ENCODE measurements at places on chromosomes 5 and 9.

DNA sequence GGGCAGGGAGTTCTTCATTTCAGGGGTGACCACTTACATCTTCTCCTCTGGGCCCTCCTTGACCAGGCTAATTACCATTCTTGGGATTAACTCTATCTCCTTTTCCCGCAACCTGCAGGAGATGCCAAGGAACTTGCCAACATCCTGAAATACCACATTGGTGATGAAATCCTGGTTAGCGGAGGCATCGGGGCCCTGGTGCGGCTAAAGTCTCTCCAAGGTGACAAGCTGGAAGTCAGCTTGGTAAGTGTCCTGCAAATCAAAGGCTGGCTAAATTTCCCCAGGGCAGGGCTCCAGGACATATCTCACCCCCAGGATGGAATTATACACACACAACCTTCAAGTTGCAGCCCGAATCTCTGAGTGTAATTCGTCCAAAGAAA lies 30.2 kb downstream of the TGFBI start:
- no peak for DNase-seq

DNA sequence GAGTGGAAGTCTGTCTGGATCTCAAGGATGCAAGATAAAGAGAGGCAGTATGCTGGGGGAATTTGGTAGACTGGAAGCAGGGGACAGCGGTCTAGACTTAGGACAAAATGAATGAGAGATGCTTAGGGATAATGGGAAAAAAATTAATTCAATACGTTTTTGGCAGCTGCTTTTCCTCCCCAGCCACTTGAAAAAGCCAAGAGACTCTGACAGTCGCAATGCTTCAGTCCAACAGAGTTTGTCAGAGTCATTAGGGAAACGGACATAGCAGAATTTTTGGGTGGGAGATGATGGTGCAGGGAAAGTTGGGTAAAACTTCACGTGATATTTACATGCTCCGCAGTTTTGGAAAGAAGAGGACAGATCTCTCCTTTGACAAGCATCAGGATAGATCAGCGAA lies 129.7 kb downstream of the GOLPH3 start:
- no peak for DNase-seq

DNA sequence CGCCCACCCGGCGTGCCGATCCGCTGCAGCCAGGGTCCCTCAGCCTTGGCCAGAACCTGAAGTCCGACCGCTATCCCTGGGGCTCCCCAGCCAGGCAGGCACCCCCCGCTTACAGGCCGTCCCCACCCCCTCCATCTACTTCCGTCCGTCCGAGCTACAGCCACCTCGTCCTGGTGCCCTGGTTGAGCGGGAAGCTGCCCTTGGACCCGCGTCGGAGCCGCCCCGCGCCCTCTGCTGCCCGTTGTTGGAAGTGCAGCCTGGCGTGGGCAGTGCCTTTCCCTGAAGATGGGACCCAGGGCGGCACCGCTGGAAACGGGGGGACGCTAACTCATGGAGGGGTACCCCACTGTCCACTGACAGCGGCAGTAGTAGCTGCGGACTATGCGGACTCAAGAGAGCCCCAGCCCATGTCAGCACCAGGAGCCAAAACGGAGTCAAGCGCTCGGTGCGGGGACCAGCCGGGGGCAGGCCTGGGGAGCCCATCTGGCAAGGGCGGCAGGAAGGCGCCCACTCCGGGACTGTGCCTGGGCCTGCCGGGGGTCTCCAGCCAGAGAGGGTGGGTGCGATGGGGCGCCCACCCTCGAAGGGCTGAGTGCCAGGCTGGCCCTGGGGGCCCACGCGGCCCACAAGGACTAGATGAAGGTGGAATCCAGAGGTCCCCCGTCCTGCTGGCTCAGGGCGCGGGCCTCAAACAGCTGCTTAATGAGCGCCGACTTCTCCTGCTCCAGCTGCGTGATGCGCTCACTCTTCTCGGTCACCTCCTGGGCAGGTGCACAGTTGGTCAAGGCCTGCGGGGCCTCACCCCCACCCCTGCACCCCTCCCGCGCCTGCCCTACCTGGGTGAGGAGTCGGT lies 6.1 kb downstream of the SAPCD2 start:
- no peak for DNase-seq

DNA sequence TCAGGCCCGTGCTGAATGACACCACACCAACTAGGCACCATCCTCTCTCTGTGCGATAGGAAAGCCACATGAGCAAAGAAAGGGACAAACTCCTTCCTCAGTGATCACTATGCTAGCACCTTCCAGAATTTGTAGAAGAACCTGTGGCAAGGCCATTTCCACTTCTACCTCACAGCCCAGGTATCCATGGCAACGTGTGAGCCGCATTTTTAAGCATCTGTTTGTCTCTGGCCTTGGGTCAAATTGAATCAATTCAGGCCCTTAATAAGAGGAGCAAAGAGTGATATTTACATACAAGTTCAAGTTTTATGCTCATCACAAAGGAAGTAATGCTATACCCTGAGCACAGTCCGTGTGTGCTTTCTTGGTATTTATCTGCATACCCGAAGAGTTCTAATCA lies 179.3 kb downstream of the SLC12A2 start:
- DNase-seq = no peak

DNA sequence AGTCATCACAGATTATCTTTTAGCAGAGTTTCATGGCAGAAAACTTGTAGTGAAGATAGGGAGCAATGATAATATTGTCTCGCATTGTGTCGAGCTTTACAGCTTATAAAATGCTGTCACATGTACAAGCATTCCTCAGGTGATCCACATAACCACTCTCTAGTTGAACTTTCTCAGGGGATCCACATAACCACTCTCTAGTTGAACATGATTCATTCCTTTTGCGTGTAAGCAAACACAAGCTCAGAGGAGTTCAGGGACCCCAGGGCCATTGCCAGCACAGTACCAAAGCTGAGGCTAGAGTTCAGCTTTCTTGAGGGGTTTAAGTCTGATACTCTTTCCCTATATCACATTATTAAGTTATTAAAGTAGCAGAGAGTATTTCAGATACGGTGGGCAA lies 86.7 kb downstream of the CDH6 start:
- no peak for DNase-seq

- DNase-seq = peak; percentile 23
Measured at GRCh38 chr5:135398160-135398854, 724 bp downstream of the MACROH2A1 start.

DNA sequence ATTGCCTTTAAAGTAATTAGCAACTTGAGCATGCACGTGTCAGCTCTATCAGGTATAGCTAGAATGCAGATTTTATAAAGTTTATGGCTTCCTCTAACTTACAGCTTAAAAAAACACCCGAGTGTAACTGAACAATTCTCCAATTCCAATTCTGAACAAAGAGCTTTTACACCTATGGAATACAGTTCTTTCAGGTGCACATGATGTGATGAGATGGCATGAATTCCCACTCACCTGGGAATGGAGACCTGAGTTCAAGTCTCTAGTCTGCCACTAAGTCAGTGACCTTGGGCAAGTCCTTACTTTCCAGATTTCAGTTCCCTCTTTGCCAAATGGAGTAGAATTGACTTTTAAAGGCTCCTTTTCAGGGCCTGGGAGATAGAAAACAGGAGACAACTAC lies 1.8 kb downstream of the ZFAND5 start:
- DNase-seq = no peak

GRCh38 chr5:6454628-6455053 lies 6.0 kb downstream of the UBE2QL1 start:
- no peak for DNase-seq

DNA sequence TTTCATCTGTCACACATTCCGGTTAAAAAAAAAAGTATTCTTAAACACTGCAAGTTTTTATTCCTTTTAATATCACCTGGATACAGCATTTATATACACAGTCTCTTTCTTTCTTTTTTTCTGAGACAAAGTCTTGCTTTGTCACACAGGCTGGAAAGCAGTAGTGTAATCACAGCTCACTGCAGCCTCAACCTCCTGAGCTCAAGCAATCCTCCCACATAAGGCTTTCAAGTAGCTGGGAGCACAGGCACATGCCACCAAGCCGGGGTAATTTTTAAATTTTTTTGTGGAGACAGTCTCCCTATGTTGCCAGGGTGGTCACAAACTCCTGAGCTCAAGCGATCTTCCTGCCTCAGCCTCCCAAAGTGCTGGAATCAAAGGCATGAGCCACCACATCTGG lies 13.9 kb downstream of the KIF20A start:
- no peak for DNase-seq

DNA sequence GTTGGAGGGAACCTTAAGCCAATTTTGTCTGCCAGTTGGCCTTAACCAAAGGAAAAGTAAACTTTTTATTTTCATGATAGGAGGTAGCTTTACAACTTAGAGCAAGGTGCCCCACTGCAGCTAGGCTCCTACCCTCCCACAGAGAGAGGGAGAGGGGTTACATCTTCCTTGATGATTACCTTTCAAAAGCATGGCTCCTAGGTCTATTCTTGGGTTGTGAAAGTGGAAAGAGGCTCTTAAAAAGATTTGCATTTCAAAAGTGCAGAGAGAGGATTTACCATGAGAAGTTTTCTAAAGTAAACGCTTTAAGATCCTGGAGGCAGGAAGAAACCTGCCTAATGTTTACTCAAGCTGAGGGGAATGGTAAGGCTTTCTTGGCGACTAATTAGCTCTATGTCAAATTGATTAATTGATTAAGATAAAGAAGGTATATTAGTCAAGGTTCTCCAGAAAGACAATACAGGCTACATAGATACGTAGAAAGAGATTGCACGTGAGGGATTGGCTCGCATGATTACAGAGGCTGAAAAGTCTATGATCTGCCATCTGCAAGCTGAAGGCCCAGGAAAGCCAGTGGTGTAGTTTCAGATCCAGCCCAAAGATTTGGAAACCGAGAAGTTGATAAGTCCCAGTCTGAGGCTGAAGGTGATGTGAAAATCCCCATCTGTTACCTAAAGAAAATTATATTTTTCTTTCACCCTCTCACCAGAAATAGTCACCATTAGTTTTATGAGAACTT lies 333.8 kb upstream of the CTNND2 start:
- no peak for DNase-seq

GRCh38 chr5:440401-441201 lies 2.4 kb upstream of the EXOC3 start:
- DNase-seq = no peak

GRCh38 chr9:89888677-89889076 lies 283.9 kb downstream of the GADD45G start:
- no peak for DNase-seq

- no peak for DNase-seq
Measured at GRCh38 chr9:33662871-33663270, 132.5 kb upstream of the PRSS3 start.

DNA sequence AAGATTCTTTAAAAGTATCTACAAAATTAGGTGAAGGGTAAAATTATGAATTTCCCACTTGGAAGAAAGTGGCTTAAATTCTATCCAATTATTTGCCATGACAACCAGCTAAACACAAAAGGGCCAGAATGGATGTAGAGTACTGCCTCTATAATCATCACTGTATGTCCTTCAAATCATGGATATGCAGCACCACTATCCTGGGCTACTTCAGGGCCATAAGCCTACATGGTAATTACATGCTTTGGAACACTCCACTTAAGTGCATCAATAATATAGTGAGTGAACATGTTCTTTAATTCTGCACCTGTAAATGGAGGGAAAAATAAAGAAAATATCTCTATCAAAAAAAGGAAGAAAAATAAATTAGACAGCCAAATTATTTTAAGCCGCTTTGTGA lies 575.2 kb downstream of the ISL1 start:
- no peak for DNase-seq

GRCh38 chr5:178778919-178779318 lies 48.5 kb upstream of the ZNF354A start:
- no peak for DNase-seq

DNA sequence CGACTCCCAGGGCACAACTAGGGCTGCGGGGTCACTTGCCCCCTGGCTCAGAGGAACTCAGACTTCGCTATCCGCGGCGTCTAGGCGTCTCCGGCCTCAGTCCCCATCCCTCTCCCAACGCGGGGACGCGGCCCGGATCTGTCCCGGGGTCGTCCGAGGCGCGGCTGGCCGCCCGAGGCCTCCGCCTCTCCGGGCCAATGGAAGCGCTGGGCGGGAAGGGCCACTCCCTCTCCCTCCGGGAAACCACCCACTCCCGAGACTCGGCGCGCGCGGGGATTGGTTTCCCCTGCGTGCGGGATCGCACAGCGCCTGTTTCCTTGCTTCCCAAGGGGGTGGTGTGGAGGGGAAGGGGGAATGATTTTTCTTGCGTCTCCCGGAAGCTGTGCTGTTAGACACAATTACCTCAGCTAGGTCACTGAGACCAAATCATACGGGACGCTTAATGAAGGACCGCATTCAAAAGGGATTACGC lies 38.3 kb downstream of the NR2F1 start:
- no peak for DNase-seq

DNA sequence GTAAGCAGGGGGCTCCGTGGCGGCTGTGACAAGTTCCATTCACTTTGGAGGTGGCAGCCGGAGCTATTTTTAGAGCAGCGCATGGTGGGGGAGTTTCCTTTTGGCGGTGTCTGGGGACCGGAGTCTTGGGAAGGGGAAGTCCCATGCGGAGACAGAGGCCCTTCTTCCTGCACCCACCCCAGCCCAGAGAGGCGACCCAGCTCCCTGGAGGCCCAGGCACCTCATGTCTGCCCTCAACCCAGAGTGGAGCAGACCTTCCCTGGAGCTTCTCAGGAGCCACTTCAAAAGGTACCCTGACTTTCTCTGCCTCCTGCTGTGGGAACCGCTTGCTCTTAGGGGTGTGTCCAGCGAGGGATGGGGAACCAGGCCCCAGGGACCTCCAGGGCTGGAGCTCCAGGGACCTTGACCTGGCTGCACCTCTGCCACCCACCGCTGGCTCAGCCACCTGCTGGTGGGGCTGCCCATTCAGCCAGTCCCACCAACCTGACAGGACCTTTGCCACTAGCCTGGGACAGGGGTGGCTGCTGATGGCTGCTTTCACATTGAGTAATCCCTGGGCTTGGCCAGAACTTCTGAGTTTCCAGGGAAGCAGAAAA lies 34.1 kb downstream of the NEK6 start:
- peak; percentile 23 for DNase-seq

GRCh38 chr9:93193388-93194220 lies 9.7 kb downstream of the WNK2 start:
- no peak for DNase-seq

GRCh38 chr5:27479859-27480258 lies 441.5 kb upstream of the CDH9 start:
- no peak for DNase-seq

DNA sequence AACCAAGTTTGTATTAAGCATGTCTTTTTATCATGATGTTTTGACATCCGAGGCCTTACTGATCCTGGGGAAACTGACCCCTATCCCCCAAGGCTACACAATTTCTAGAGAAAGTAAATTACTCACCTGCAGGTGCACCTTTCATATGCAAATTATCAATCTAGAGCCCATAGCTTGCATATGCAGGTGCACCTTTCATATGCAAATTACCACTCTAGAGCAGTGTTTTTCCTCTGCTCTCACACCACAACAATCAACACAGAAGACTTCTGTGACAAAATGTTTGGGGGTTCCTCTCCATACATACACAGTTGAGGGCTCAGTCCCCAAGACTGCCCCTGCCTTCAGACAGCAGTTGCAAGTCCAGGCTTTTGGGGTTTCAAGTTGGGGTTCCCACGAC lies 203.7 kb upstream of the RORB start:
- no peak for DNase-seq

GRCh38 chr5:133531178-133531577 lies 81.2 kb downstream of the FSTL4 start:
- no peak for DNase-seq
